ENCODE measurements at places on chromosomes 13 and 19.

- no peak for DNase-seq
Observed at GRCh38 chr13:74774264-74774663, 640.1 kb upstream of the KLF12 start.

- peak; percentile 20 for DNase-seq
Observed at GRCh38 chr13:67574320-67575233, 344.4 kb upstream of the PCDH9 start.

DNA sequence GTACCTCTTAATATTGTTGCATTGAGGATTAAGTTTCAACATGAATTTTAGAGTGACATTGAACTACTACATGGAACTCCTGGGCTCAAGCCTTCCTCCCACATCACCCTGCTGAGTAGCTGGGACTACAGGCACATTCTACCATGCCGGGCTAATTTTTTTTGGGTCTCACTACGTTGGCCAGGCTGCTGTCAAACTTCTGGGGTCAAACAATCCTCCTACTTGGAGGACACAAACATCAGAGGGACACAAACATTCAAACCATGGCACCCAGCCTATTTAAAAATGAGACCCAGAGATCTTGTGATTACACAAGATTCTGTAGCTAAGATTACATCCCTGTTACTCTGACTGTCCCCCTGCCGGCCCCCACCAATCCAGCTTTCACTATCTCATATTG is 180.9 kb downstream of the KCNRG start:
- DNase-seq, result no peak

- DNase-seq, result no peak
Observed at GRCh38 chr13:21670006-21670882, 629 bp upstream of the FGF9 start.

DNA sequence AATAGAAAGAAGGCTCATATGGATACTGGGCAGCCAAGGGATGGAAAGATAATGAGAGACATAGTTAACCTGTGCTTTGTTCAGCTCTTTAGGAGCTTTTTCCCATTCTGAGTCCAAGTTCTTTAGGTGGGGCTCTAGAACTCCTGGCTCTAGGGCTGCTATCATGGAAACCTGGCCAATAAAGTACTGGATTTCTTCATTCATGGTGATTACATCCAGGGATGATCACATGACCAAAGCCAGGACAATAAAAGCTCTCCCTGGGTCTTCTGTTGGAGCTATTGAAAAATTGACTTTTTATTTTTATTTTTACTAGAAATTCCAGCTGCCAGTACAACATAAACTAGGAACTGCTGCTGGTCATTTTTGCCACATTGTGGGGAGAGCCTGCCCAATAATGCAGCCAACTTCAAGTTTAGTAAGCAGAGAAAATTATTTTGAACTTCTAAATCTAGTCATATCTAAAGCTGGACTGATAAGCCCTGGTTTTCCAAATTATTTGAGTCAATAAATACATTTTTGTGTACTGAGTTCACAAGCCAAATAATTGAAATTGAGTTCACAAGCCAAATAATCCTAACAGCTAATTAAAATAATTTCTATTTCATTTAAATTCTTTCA is 224.9 kb upstream of the STARD13 start:
- DNase-seq, result no peak

Data from fibroblast of the conjunctiva (primary cell).